ENCODE measurements at places on chromosomes 3 and 15.

- DNase-seq, result no peak
Measured at GRCh38 chr3:37943631-37944314, 46.8 kb upstream of the VILL start.

DNA sequence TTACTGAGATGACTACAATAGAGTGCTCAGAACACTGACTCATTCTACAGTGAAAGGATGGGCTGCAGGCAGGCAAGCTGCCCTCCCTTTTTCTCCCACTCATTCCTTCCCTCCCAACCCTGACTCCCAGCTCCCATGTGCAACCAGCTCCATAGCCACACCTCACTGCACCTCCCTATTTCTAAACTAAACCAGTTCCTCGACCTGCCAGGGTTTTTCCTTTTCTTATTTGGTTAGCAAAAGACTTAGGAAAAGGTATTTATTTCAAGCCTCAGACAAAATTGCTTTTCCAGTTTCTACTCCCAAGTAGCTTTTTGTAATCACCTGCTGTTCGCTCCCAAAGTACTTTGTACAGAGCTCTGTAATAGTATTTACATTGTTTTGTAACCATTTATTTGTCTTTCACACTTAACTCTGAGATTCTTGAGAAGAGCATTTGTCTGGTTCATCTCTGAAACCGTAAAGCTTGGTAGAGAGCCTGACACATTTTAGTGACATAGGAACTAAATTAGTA is 2.2 kb downstream of the AADAC start:
- no peak for DNase-seq

- DNase-seq, result no peak
Measured at GRCh38 chr15:71186267-71186666, 71.0 kb downstream of the THSD4 start.

- DNase-seq, result no peak
Measured at GRCh38 chr3:26624209-26624765, 1.7 kb downstream of the LRRC3B start.

GRCh38 chr3:140995881-140996280 is 54.2 kb downstream of the SLC25A36 start:
- DNase-seq, result no peak

- no peak for DNase-seq
Measured at GRCh38 chr3:188834349-188834748, 337.4 kb upstream of the TPRG1 start.

GRCh38 chr15:59366333-59367021 is 6.2 kb downstream of the MYO1E start:
- no peak for DNase-seq

DNA sequence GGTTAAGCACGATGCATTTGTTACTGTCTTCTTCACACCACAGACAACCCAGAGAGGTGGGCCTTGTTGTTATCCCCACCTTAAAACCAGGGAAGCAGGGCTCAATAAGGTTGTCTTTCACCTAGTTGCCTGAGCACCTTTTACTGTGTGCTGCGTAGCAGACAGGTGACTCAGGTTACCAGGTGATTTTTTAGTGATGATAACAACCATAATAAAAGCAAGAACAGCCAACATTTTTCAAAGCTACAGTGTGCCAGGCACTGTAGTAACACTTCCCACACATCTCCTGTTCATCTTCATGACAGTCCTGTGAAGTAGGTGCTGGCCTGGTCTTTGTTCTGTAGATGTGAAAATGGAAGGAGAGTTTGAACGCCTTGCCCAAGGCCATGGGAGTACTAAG is 132.2 kb downstream of the SLC25A26 start:
- DNase-seq, result no peak

GRCh38 chr15:40307421-40308211 is at the start of gene PLCB2:
Gene PLCB2, minus strand, starts transcription at chr15:40307935. Its CDS starts 263 bp downstream, at chr15:40307672.
- no peak for DNase-seq

DNA sequence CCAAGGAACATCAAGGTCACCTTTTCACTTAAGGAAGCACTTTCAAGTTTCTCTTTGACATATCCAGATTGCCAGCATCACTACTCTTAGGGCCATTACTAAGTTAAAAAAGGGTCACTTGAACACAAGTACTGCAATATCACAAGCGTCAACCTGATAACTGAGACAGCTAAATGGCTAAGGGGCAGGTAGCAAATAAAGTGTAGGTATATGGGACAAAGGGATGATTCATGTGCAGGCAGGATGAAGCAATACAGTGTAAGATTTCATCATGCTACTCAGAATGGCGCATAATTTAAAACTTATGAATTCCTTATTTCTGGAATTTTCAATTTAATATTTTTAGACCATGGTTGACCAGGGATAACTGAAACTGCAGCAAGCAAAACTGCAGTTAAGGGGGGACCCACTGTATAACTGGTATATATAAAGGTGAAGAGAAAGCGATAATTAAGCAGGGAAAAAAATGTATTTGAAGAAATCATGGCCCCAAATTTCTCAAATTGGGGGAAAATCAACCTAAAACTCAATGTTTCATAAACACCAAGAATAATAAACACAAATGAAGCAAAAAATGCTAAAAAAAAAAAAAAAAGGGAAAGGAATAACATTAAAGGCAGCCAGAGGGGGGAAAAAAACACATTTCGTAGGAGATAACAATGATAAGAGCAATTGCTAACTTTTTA is 13.1 kb downstream of the CCR1 start:
- no peak for DNase-seq

- DNase-seq, result no peak
Measured at GRCh38 chr3:42520336-42520735, 17.9 kb downstream of the VIPR1 start.

GRCh38 chr3:163058031-163058854 is 1561.6 kb downstream of the OTOL1 start:
- no peak for DNase-seq

Measured in amniotic stem cell (primary cell).